ENCODE measurements at places on chromosomes 7 and 10.

DNA sequence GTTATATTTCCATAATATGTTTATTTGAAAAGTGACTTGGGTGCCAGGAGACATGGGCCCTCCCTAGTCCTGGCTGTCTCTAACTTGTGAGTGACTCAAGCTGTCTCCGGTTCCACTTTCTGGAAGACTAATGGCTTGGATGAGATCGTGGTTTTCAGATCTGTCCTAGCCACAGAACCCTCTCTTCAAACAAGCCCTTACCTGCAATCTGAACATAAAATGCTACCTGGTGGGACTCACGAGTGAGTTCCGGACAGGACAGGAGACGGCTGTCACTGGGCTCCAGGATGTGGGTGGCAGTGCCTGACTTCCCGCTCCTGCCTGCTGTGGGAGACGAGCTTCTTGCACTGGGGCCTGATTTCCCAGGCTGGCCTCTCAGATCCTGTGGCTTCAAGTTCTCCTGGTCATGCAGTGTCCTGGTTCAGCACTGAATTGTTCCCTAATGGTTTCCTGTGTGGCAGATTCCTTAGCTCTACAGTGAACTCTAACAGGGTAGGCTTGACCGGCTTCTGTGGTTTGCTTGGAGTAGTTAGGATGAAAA lies 26.0 kb upstream of the PFKFB3 start:
- no peak for DNase-seq

- peak; percentile 2 for DNase-seq
Measured at GRCh38 chr7:108497082-108497725, 28.7 kb downstream of the PNPLA8 start.

- no peak for DNase-seq
Measured at GRCh38 chr10:63901228-63901627, 380.0 kb downstream of the REEP3 start.

- no peak for DNase-seq
Measured at GRCh38 chr7:131454498-131454897, 101.9 kb downstream of the PODXL start.

DNA sequence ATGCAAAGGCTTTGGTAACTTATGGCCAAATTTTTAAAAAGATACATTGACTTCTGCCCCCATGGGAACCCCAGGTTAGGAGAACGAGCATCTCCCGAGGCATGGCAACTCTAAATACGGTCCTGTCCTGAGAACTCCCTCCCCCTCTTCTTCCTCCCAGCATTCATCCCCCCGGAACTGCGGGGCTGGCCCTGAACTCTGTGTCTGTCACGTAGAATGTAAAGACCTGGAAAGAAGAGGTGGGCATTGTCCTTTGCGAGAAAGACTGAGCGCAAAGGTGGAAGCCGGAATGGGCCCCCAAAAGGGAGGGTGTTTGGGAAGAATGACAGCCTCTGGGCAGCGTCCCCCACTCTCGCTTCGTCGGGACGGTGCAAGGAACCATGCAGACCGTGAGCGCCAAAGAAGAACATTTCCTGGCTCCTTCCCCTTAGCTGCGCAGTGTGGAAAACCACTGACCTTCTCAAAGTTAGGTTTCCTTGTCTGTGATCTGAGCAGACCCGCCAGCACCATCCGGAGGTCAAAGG lies 21.0 kb downstream of the SHH start:
- DNase-seq = no peak

DNA sequence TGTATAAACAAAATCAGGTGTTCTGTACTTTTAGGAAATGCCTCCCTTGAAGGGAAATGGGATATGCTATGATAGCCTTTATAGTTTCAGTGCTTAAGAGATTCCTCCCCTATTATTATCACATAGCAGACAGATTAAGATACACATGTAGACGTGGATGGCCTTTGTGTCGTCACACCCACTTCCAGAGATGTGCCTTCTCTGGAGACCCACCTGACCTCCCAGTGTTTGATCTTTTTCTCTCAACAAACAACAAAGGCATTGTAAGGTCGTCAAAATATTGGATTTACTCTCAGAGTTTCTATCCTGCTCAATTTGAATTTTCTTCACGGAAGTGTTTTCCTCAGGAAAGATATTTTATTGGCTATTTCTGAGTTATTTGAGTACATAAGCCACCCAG lies 25.7 kb upstream of the C1GALT1 start:
- no peak for DNase-seq

DNA sequence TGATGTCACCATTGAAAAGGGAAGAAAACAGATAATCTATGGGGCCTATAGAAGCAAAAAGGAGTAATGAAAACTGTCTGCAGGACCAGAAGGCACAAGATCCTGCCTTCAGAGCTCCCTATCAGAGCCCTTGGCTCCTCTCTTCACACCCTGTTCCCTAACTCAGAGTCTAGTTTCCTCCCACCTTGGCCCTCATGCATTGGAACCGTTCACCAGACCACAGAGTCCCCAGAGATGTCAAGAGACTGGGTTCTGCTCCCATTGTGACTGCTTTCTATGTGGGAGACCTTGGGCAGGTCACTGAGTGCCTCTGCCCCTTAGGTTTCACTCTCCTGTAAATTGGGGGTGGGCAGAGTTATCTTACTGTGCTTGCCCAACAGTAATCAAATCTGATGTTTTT lies 80.1 kb upstream of the RPA3 start:
- DNase-seq = no peak

- no peak for DNase-seq
Measured at GRCh38 chr7:151327659-151328058, 14.0 kb upstream of the NUB1 start.

- DNase-seq = no peak
Measured at GRCh38 chr10:116769791-116770190, 27.4 kb upstream of the HSPA12A start.

GRCh38 chr10:61463035-61463909 lies 10.1 kb upstream of the TMEM26 start:
- no peak for DNase-seq

DNA sequence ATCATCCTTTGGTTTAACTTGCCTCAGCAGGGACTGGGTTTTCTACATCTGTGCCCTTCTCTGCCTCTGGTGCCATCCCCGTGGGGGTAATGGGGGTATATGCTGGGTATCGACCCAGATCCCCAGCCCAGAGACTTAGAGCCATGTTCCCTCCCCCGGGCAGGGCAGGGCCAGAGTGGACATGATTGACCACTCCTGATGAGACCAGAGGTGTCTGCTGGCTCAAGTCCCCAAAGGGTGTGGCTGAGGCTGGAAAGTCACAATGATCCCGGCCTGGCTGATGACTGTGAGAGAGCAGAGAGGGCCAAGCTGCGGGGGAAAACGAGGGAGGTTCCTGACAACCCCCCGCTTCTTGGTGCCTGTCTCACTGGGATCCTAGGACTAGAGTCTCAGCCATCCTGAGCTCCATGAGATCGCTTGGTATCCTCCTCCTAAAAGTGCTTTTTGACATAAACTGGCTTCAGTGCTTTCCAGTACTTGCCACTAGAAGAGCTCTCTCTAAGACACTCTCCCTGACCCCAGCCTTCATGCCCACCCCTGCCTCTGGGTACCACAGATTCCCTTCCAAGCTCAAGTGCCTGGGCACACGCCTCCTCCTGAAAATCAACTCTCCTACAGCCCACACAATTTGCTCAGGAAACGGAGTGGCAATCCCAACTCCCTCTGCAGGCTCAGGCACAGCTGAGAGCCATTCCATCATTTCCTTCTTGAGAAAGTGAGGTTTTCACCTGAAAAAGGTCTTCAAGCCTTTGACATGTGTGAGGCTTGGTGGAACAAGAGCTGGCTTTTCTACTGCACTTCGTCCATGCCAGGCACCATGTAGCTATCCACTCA lies 33.9 kb downstream of the DRGX start:
- no peak for DNase-seq

DNA sequence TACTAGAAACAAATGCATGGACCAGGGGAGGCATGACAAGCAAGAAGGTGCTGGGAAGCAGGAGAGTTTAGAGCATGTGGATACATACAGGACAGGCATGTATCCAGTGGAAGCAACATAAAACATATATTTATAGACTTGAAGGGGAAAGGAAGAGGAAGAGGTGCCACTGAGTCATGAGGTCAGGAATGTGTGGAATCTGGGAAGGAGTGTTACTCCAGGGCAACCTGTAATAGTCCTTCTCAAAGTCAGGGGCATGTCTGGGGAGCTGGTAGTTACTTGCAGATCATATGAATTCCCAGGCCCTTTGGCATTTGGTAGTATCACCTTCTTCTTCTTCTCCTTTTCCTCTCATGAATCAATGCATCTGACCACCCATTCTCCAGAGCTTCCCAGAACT lies 246.6 kb downstream of the XPNPEP1 start:
- DNase-seq = no peak

GRCh38 chr7:120995654-120996053 lies 7.1 kb downstream of the CPED1 start:
- DNase-seq = no peak

Measured in stimulated activated CD4-positive, alpha-beta T cell treated with anti-CD3 and anti-CD28 coated beads, TNF-alpha, amount 100 ng/mL, for 1 hour (primary cell).